ENCODE measurements at places on chromosomes 5 and 9. TPM values are rescaled to one million over a fixed set of nuclear protein-coding genes. Genes with fewer than 3 reads are reported as not detected.

DNA sequence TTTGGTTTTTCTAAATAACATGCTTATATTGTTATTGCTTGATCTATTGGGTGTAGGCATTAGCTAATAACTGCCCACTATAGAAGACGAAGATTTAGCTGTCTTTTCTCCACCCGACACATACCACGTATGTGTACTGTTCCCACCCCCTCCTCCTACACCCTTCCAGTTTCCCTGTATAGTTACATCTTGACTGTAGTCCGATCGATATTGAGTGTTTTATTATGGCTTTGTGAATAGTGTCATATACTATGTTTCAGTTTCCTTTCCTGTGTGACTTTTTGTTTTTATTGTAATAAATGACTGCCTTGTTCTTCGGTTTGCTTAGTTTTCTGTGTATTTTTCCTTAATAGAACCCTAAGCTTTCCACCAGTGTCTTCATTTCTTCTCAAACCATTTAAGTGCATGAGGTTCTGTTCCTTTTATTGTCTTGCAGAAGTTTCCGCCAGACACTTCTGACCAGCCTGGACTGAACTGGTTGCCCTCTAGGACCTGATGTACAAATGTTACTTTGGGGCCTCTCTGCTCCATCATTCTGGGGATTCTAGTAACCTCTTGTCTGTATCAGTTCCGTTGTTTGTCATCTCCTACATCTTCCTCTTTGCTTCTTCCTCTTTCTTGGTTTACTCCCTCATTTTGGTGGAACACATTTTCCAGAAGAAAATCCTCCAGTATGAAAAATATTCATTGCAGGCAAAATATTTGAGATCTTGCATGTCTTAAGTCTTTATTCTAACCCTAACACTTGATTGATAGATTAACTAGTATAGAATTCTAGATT is 61.8 kb downstream of the PRKACG start:
- H3K4me1 ChIP-seq, result no peaks in the 10 kb centered on the region
- no peaks in the 10 kb centered on the region for H3K27me3 ChIP-seq
- H3K36me3 ChIP-seq, result no peaks in the 10 kb centered on the region
- no peak overlapping the region for H3K27ac ChIP-seq

- H3K36me3 ChIP-seq, result no peaks in the 10 kb centered on the region
- no peak overlapping the region for H3K4me3 ChIP-seq
- H3K27me3 ChIP-seq, result no peaks in the 10 kb centered on the region
- peak; percentile 46 for DNase-seq
- H3K27ac ChIP-seq, result peak overlapping the region; percentile 62
Observed at GRCh38 chr5:72282878-72283277, 37.2 kb downstream of the MRPS27 start.

DNA sequence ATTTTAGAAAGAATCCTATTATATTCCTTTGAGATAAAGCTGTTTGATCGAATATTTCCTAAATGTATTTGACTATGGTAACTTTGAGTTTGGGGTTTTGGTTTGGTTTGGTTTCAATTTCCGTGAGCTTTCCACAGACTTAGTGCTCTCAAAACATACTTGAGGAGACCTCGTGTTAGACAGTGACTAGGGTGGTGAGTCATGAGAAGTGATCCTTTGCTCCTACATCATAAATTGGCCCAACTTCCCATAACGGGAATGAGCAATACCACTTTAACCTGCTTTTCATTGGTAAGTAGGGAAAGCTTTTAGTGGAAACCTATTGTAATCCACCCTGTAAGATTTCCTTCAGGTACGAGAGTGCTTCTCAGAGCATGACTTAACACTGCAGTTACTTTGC is 3.8 kb upstream of the RASEF start:
- no peaks in the 10 kb centered on the region for H3K36me3 ChIP-seq
- H3K27ac ChIP-seq, result peak overlapping the region; percentile 49
- H3K27me3 ChIP-seq, result peaks cover 2% of the 10 kb centered on the region
- peaks cover 28% of the 10 kb centered on the region for H3K4me1 ChIP-seq
- peak; percentile 96 for DNase-seq
- H3K4me3 ChIP-seq, result peak overlapping the region; percentile 1

- DNase-seq, result no peak
- no peaks in the 10 kb centered on the region for H3K36me3 ChIP-seq
- H3K27me3 ChIP-seq, result no peaks in the 10 kb centered on the region
Observed at GRCh38 chr9:86679909-86680308, 267.4 kb downstream of the GAS1 start.

DNA sequence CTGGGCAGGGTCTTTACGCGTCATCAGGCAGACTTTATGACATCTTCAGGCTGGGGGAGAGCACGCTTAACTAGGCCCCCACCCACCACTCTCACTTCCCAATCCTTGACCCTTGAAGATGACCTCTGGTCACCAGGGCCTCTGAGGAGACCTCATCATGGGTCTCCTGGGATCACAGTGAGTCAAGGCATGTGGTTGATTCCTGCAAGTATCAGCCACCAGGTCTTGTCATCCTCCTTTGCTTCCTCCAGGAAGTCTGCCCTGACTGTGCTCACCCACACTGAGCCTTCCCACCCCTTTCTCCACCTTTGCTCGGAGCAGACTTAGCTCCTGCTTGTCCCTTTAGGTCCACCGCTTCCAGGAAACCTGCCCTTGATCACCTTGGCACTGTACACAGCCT is 17.3 kb downstream of the ODF2 start:
- H3K4me1 ChIP-seq, result no peaks in the 10 kb centered on the region
- H3K27ac ChIP-seq, result no peak overlapping the region
- peaks cover 7% of the 10 kb centered on the region for H3K36me3 ChIP-seq
- peak; percentile 8 for DNase-seq
- no peaks in the 10 kb centered on the region for H3K27me3 ChIP-seq

- DNase-seq, result peak; percentile 65
- peaks cover 5% of the 10 kb centered on the region for H3K36me3 ChIP-seq
- H3K4me1 ChIP-seq, result peaks cover 36% of the 10 kb centered on the region
- no peaks in the 10 kb centered on the region for H3K27me3 ChIP-seq
- no peak overlapping the region for H3K4me3 ChIP-seq
Observed at GRCh38 chr5:111830333-111830732, 73.3 kb upstream of the NREP start.

GRCh38 chr5:159040181-159040580 is 59.5 kb downstream of the EBF1 start:
- no peaks in the 10 kb centered on the region for H3K27me3 ChIP-seq
- H3K4me1 ChIP-seq, result peaks cover 27% of the 10 kb centered on the region
- H3K4me3 ChIP-seq, result no peak overlapping the region

GRCh38 chr5:104353371-104353770 is 790.8 kb upstream of the NUDT12 start:
- no peaks in the 10 kb centered on the region for H3K4me1 ChIP-seq
- no peak overlapping the region for H3K4me3 ChIP-seq
- no peak overlapping the region for H3K27ac ChIP-seq

GRCh38 chr9:35112257-35113020 is 3.2 kb downstream of the ATOSB start:
- H3K36me3 ChIP-seq, result 0 out of 2 replicates have a peak, but pooled peaks cover 6% of the 10 kb centered on the region
- H3K4me3 ChIP-seq, result peak overlapping the region; percentile 75
- H3K27me3 ChIP-seq, result no peaks in the 10 kb centered on the region
- H3K27ac ChIP-seq, result peak overlapping the region; percentile 98
- H3K4me1 ChIP-seq, result peaks cover 41% of the 10 kb centered on the region

GRCh38 chr9:14500705-14501104 is 186.8 kb upstream of the NFIB start:
- no peak overlapping the region for H3K4me3 ChIP-seq
- H3K27ac ChIP-seq, result no peak overlapping the region
- H3K4me1 ChIP-seq, result no peaks in the 10 kb centered on the region
- no peak for DNase-seq
- no peaks in the 10 kb centered on the region for H3K27me3 ChIP-seq
- H3K36me3 ChIP-seq, result no peaks in the 10 kb centered on the region

DNA sequence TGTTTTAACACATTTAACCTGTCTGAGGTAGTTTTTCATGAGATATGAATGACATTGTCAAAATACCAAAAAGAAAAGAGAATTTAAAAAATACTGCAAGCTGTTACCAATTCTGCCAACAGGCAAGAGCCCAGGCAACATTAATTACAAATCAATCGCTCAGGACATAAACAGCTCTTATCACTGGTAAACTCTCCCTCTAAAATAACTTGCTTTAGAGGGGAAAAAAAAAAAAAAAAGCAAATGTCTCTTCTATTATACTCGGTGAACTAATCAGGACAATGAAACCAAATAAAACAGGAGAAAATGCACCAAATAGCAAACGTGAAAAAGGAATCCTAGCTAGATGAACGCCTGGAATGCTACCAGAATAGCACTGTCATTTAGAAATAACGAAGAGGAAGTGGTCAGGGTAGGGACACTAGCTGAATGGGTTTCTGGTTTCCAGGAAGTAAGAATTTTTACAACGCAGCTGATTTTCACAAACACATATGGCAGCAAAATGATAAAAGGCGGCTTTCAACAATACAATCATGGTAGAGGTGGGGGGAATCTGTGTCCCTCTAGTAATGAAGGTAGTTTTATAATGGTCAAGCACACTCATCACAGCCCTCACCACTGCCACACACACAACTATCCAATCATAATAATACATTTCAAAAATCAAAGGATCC is 94.9 kb downstream of the DENND1A start:
- no peaks in the 10 kb centered on the region for H3K36me3 ChIP-seq
- DNase-seq, result peak; percentile 45
- H3K4me1 ChIP-seq, result 0 out of 2 replicates have a peak, but pooled peaks cover 9% of the 10 kb centered on the region
- no peak overlapping the region for H3K27ac ChIP-seq
- no peaks in the 10 kb centered on the region for H3K27me3 ChIP-seq

DNA sequence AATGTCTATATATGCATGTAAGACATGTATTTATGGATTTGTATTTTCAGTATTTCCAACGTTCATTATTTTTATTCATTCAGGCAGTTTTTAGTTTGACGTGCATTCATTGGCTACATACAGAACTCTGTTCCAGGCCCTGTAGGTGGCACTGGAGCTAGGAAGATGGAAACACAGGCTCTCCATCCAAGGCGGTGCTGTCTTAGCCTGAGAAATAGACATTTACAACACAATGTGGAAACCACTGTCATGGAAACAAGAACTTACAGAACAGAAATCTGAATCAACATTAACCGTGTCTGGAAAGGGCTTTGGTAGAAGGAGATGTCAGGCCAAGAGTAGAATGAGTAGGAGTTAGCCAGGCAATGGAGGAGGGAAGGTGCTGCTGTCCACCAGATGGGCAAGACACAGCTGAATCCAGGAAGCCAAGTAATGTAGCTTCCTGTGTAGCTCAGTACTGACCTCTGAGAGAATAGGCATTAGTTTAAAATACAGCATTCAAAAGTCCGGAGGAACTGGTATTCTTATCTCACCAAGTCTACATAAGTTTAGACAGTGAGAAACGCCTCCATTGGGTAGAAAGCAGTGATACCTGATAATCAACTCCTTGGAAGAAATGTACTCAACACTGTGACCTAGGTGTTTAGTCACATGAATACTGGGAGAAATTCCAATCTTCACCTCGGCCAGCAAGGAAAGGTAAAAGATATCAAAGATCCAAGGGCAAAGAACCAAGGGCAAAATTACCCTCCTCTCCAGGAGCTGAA is 388.6 kb upstream of the CDH6 start:
- no peak overlapping the region for H3K4me3 ChIP-seq
- H3K27me3 ChIP-seq, result no peaks in the 10 kb centered on the region
- peaks cover 11% of the 10 kb centered on the region for H3K4me1 ChIP-seq
- H3K27ac ChIP-seq, result no peak overlapping the region
- H3K36me3 ChIP-seq, result no peaks in the 10 kb centered on the region
- DNase-seq, result peak; percentile 10

- H3K4me3 ChIP-seq, result no peak overlapping the region
- no peak for DNase-seq
- H3K4me1 ChIP-seq, result peaks cover 26% of the 10 kb centered on the region
Observed at GRCh38 chr9:106887066-106887465, 24.1 kb downstream of the ZNF462 start.

- no peaks in the 10 kb centered on the region for H3K4me1 ChIP-seq
- H3K36me3 ChIP-seq, result no peaks in the 10 kb centered on the region
- DNase-seq, result no peak
- H3K27me3 ChIP-seq, result no peaks in the 10 kb centered on the region
- H3K4me3 ChIP-seq, result no peak overlapping the region
- H3K27ac ChIP-seq, result no peak overlapping the region
Observed at GRCh38 chr5:126763371-126763770, 13.6 kb upstream of the LMNB1 start.

DNA sequence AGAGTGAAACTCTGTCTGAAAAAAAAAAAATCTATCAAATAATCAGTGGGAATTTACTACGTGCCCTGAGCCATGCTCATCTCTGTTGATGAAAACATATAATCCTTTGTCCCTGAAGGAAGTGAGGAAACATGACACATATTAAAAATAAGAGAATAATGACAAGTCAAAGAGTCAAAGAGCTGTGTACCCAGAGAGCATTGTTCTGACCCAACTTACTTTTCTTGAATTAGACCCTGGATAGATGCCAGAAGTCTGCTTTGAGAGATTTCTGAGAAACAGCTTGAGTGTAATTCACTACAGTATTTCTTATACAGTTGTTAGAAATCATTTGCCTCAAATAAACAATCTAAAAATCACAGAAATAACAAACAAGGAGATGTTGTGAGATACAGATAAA is 490.0 kb upstream of the PIK3R1 start:
- H3K4me1 ChIP-seq, result no peaks in the 10 kb centered on the region
- no peaks in the 10 kb centered on the region for H3K36me3 ChIP-seq
- DNase-seq, result no peak
- no peaks in the 10 kb centered on the region for H3K27me3 ChIP-seq

GRCh38 chr5:115360046-115360685 is 63.7 kb upstream of the CCDC112 start:
- H3K27me3 ChIP-seq, result no peaks in the 10 kb centered on the region
- no peaks in the 10 kb centered on the region for H3K4me1 ChIP-seq
- H3K27ac ChIP-seq, result no peak overlapping the region
- H3K4me3 ChIP-seq, result no peak overlapping the region
- no peaks in the 10 kb centered on the region for H3K36me3 ChIP-seq

GRCh38 chr9:120368799-120369198 is 211.2 kb downstream of the CDK5RAP2 start:
- no peak overlapping the region for H3K27ac ChIP-seq
- H3K27me3 ChIP-seq, result no peaks in the 10 kb centered on the region
- DNase-seq, result no peak
- no peaks in the 10 kb centered on the region for H3K36me3 ChIP-seq

- no peak for DNase-seq
- no peaks in the 10 kb centered on the region for H3K4me1 ChIP-seq
- no peaks in the 10 kb centered on the region for H3K27me3 ChIP-seq
- H3K36me3 ChIP-seq, result no peaks in the 10 kb centered on the region
Observed at GRCh38 chr9:104984121-104984520, 56.2 kb upstream of the ABCA1 start.

GRCh38 chr9:69391946-69392345 is 66.9 kb downstream of the ENTREP1 start:
- no peak for DNase-seq
- H3K4me1 ChIP-seq, result no peaks in the 10 kb centered on the region
- H3K36me3 ChIP-seq, result no peaks in the 10 kb centered on the region

Gene FBXO38
- total RNA-seq, result 42.9 TPM

Gene LURAP1L
- 16.2 TPM for total RNA-seq

Gene MPDZ
- total RNA-seq, result 29.2 TPM

Gene KIAA1958
- total RNA-seq, result 7.7 TPM

Gene RNF44
- 2.9 TPM for total RNA-seq

Gene MYO10
- 43.2 TPM for total RNA-seq

Gene MYOZ3
- total RNA-seq, result 0.32 TPM
